ENCODE measurements at places on chromosomes 3 and 15. TPM values are rescaled to one million over a fixed set of nuclear protein-coding genes. Genes with fewer than 3 reads are reported as not detected.

DNA sequence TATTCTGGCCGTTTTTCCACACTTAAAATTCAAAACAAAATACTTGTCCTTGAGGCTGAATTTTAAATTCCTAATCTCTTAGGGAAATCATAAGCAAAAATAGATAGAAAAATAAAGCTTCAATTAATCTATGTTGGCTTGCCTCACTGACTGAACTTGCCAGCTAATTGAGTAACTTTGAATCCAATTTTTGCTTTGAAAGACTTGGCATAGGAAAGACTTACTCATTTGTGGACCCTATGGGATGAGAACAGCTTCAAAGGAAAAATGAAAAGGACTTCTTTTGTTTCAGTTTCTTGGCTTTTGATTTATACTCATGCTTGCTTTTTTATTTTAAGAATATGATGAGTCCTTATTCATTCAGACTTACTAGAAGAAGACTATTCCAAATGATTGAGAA is 370.7 kb upstream of the RARB start:
- DNase-seq, result no peak

GRCh38 chr3:184756151-184757021 is 44.5 kb upstream of the MAGEF1 start:
- peak; percentile 57 for DNase-seq

DNA sequence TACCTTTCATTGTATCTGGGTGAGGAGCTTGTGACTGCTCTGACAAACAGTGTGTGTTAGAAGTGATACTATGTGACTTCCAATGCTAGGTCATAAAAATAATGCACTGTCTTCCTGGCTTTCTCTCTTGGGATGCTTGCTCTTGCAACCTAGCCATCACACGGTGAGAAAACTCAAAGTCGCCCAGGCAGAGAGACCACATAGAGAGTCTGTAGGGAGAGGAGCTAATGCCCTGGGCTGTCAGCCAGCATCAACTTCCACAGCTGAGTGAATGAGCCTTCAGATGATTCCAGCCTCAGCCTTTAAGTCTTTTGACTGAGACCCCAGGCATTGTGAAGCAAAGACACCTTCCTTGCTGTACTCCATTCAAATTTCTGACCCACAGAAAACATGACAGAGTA is 220.6 kb upstream of the SGO1 start:
- DNase-seq, result no peak

DNA sequence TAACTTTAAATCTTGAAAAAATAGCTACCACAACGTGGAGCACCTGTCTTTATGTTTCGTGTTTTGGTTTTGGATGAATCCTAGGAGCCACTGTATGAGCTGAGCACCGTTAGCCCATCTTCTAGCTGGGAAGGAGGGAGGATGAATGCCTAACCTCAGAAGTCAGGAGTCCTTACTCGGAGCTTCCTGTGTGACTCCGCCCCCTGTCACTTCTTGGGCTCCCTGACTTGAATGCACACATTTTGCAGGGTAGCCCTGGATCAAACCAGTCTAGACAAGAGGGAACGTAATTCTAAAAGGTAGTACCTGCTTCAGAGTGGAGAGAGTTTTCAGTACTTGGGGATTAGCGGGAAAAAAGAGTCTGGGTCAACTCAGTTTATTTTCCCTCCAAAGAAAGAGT is 5.3 kb downstream of the GABRA5 start:
- DNase-seq, result no peak

- DNase-seq, result no peak
Measured at GRCh38 chr3:188446766-188447165, 292.8 kb downstream of the LPP start.

DNA sequence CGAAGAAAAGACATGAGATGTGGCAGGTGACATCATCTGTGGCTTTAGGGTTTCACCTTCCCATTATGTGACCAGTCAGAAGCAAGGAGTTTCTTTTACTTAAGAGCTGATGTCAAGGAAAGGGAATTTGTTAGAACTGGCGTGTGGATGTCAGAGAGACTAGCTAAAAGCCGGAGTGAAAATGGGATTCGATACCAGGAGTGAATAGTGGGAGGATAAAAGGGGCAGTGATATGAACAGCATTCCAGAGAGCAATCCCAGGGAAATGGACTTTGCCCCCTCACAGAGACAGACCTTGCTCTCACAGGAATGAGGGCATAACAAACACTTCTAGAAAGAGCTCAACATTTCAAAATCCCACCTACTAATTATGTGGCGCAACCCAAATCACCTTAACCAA is 5.9 kb upstream of the FMN1 start:
- no peak for DNase-seq

DNA sequence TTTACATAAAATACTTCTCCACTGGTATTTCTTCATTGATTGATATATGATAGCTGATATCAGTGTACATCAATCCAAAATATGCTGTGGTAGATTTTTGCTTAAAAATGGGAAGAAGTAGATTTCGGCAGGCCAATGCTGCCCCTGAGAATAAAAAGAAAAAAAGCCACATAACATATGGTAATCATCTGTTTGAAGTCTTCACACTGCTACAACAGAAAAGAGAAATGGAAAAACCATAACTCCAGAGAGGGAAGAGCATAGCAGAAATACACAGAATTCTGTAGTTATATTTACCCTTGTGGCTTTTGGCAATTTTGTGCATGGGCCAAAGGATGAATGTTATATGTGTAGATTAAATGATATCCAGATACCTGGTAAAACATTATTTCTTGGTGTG is 143.1 kb upstream of the KCNMB2 start:
- no peak for DNase-seq

DNA sequence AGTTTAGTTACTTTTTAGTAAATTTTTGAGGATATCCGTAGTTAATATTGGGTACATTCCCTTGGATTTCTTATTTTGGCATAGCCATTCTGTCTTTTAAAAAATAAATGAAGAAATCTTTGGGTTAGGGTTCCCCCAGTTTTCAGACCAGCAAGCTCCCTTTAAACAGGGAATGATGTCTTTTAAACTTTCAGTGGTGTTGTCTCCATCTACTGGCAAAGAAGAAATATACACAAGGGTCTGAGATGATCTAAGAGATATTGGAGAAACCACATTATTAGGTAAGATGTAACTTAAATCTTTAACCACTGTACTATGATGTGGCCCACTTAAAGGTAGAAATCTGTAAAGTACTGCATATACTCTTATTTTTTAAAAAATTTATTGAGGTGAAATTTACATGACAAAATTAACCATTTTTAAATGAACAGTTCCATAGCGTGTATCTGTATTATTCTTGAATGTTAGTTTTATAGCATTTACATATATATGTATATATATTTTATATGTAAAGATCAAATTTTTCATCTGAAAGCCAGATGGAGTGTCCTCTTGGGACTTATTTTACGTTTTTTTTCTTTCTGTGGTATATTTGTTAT is 35.1 kb upstream of the EIF3J start:
- no peak for DNase-seq

DNA sequence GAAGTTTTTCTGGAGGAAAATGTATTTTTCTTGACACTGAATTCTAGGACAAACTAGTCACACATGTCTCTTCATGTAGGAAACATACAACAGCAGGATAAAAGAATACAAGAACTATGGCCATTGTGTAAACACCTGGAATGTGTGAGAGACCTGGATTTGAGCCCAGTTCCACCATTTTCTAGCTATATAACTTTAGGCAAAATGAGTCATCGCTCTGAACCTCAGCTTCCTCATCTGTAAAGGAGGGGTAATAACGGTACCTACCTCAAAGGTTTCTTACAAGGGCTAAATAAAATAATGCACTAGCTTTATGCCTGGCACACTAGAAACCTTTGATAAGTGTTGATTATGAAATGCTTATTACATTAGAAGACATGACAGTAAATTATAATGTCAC is 57.8 kb downstream of the RIOX2 start:
- no peak for DNase-seq

DNA sequence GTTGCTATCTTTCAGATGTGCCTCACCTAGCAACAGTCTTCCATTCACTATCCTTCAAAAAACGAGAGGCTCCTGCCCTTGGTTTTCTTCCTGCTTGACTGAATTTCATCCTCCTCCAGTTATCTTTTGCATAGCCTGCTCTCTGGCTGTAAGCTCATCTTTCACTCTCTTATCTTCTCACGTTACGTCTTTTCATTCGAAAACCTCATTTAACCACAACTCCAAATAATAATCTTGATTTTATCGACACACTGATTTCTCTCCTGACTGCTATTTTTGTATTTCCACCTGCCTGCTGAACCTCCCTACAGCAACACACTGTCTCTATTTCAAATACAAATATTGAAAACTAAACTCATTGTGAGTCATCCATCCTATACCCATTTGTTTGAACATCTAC is 230.7 kb upstream of the TMC3 start:
- no peak for DNase-seq

DNA sequence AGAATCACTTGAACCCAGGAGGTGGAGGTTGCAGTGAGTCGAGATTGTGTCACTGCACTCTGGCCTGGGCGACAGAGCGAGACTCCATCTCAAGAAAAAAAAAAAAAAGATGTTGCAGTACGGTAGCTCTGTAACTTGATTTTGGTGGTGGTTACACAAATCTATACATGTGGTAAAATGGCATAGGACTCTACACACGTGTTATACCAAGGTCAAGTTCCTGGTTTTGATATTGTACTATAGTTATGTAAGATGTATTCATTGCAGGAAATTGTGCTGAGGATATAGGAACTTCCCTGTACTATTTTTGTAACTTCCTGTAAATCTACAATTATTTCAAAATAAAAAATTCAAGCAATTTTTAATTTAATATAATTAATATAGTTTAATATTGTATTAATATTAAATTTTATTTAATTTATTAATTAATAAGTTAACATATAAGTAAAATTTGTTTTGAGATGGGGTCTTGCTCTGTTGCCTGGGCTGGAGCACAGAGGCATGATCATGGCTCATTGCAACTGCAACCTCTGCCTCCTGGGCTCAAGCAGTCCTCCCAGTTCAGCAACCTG is 9.9 kb downstream of the MYD88 start:
- DNase-seq, result no peak

GRCh38 chr3:53144862-53145712 is 14.9 kb upstream of the RFT1 start:
- DNase-seq, result peak; percentile 63

- DNase-seq, result no peak
Measured at GRCh38 chr3:129077222-129077621, 16.6 kb downstream of the GP9 start.

DNA sequence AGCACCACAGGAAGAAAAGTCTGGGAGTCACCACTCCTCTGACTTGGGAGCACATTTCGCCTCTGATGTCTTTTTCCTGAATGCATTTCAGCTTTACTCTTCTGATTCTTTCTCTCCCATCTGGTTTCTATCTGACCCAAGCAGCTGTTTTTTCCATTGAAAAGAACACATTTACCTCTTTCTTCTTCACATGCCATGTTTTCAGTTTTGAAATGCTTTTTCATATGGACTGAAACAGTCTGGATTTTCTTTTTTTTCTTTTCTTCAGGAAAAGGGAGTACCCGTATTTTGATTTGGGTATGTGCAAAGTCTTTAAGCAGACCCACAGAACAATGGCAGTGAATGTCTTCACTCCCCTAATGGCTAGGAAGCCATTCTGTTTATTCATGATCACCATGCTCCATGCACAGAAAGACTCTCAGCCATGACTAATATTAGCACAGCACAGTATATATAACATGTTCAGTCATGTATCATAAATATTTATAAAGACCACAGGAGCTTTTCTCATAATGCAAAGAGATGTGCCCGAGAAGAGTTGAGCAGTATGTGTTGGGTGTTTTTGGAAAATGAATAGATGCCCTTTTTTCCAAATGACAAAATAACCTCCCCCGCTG is 82.7 kb upstream of the LRIG1 start:
- no peak for DNase-seq

GRCh38 chr3:151307131-151307530 is 9.5 kb downstream of the GPR87 start:
- DNase-seq, result no peak

- DNase-seq, result no peak
Measured at GRCh38 chr3:125002414-125003368, 53.1 kb downstream of the HEG1 start.

GRCh38 chr3:136730595-136731273 is 21.4 kb downstream of the STAG1 start:
- no peak for DNase-seq

DNA sequence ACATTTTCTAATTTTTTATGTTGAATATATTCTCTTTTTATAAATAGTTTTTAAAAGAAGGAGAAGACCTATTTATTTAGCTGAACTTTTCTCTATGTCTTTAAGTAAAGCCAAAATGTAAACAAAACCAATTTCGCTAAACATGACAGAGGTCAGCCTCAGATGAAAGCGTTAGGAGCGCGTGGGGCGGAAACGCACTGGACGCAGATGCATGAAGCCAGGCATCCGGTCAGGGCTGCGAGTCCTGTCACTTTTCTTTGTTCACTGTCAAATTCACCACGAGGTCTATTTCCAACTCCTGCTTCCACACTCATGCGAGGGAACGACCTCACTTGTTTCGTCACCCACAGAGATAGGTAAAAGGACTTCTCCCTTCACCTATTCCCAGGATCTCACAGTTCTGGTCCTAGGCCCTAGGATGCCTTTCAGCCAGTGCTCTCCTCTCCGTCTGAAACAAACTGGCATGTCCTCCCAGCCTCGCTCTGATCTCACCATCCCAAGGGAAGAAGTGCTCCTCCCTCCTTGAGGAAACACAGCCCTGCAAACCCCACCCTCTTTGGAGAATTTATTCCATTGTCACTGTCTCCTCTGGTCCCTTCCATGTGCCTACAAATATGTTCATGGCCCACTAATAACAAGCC is 57.9 kb downstream of the ITGB5 start:
- DNase-seq, result peak; percentile 58

DNA sequence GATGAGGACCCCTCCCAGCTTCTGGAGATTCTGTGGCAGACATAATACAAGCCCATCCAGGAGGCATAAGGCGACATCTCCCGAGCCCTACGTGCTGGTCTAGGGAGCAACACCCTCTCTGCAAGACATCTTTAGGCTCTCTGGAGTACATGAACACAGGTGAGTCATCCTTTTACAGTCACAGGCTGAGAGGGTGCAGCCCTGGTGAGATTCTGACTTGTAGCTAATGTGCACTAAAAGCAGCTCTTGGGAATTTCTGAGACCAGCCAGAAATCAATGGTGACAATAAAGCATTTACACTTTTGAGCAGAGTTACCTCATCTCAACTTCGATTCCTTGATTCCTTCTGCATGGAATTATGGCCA is 131.1 kb downstream of the XXYLT1 start:
- no peak for DNase-seq

GRCh38 chr3:33954956-33955355 is 156.5 kb downstream of the PDCD6IP start:
- no peak for DNase-seq

DNA sequence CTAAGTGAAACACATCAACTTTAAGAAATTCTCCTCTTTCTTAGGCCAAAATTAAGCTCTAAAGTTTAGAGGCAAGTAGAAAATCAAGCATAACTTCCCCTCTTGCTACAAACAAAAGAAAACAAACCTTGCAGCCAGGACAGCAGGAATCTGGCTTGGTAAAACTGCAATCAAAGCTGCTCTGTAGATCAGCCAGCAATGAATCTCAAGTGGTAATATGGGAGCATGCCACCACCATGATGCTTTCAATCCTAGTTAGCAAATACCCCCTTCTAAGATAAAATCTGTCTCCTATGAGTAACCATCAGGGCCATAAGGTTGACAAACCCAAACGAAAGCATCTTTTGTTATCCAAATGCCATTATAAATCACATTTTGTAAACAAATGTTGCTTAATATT is 208.3 kb upstream of the PLSCR5 start:
- DNase-seq, result no peak

Gene SLC51A
- total RNA-seq, result 0.49 TPM

Gene ARL8B
- total RNA-seq, result 56.0 TPM

Gene ACTRT3
- total RNA-seq, result 2.1 TPM

Gene CYP1A2
- not detected for total RNA-seq

Gene SCAANT1
- not detected for total RNA-seq

Gene NUP210
- total RNA-seq, result 4.8 TPM

Gene CALML4
- total RNA-seq, result 4.0 TPM

Gene SRP14
- 161 TPM for total RNA-seq
